Activated CD4-positive, alpha-beta T cell treated with anti-CD3 and anti-CD28 coated beads for 4 hours (primary cell): ENCODE measurements at places on chromosomes 1 and 21.

DNA sequence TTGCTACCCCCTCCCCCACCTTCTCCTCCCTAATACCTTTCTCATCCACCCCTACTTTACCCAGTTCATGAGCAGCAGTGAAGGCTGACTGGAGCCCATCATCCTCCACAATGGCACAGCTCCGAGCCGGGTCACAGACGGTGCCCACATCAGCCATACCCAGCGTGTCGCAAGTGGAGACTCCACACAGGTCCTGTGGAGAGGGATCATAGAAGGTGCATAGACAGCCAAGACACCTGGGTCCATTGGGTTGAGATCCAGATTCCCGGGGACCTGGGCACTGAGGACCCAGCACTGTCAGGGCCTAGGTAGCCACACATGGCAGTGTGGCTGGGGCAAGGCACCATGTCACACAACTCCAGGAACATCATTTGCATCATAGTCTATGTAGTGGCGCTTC lies 2.7 kb downstream of the ADAMTS4 start:
- no peak for DNase-seq

GRCh38 chr1:179788259-179788658 lies 45.2 kb downstream of the FAM163A start:
- no peak for DNase-seq

GRCh38 chr1:184691719-184692324 lies 62.8 kb downstream of the EDEM3 start:
- DNase-seq, result no peak

DNA sequence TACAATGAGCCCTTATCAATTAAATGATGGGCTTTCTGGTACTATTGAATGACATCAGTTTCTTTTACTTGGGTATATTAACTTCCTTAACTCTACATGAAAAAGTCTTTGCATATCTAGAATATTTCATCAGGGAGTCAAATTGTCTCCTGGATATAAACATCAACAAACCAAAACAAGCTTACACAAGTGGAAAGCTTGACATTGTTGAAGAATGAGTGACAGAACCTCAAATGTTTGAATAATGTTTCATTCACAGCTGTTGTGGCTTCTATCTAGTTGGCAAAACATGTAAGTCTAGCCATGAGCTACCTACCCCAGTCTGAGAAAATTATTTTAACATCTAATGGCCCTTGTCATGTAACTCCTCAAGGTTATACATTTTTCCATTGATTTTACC lies 604.8 kb upstream of the ADAMTS5 start:
- no peak for DNase-seq

DNA sequence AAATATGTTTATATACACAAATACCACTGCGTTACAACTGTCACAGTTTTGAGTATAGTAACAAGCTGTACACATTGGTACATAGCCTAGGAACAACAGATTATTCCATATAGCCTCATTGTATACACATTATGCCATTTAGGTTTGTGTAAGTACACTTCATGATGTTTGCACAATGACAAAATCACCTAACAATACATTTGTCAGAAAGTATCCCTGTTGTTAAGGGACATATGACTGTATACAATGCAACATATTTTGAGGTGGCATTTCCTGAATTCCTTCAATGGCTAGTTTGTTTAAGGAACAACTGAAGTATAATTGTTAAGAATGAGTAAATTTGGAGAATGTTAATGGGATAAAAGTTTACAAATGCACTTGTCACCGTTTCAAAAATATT lies 19.0 kb downstream of the PLPPR5 start:
- no peak for DNase-seq
